ENCODE measurements at places on chromosomes 11 and 22.

DNA sequence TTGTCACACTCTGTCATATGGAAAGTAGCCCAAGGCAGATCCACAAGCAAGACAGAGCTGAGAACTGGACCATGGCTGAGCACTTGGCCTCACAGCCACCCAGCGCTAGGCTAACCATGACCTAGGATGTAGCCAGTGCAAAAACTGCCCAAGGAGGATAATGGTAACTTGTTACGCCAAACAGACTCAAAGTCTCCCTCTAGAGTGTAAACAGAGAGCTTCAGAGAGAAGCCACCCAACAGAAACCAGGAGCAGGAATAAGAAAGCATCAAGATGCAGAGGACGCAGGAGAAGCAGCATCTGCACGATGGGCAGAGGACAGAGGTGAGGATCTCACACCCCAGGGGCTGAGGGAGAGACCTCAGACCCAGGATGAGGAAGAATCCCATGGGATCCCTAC is 97.9 kb downstream of the RCN1 start:
- DNase-seq = no peak

- DNase-seq = no peak
Observed at GRCh38 chr11:116808262-116809175, 14.6 kb downstream of the APOA4 start.

DNA sequence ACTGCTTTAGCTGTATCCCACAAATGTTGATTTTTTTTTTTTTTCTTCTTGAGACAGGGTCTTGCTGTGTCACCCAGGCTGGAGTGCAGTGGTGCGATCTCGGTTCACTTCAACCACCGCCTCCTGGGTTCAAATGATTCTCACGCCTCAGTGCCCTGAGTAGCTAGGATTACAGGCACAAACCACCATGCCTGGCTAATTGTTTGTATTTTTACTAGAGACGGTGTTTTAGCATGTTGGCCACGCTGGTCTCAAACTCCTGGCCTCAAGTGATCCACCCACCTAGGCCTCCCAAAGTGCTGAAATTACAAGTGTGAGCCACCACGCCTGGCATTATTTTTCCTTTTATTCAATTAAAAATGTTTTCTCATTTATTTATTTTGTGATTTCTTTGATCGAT is 55.9 kb downstream of the PDHX start:
- no peak for DNase-seq

GRCh38 chr11:7088921-7089320 is at the start of gene RBMXL2:
Gene RBMXL2, plus strand, starts transcription at chr11:7088998. Its CDS starts 123 bp downstream, at chr11:7089121.
- DNase-seq = no peak

DNA sequence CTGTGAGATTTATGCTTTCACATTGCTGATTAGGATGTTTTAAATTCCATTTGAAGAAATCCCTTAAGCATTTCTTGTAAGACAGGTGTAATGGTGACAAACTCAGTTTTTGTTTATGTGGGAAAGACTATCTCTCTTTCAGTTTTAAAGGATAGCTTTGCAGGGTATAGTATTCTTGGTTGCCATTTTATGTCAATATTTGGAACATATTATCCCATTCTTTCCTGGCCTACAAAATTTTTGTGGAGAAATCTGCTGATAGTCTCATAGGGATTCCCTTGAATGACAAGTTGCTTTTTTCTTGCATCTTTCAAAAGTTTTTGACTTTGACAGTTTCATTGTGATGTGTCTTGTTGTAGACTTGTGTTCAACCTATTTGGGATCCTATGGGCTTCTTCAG is 28.8 kb downstream of the NAGA start:
- DNase-seq = no peak

DNA sequence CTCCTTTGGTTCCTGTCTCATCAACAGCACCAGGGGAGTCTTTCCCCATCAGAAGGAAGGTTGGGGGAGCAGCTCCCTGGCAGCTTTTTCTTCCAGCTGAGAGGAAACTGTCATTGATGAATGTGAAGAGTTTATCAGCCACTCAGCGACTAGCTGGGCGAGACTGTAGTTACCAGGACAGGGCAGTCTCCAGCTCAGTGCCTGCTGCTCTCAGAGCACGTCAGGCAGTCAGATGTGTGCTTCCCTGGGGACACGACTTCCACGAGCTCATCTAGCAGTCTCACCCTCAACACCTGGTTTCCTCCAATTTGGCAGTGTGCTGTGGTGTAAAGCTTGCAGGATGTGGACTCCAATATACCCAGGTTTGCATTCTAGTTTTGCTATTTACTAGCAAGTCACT is 12.5 kb upstream of the C1QTNF4 start:
- peak; percentile 15 for DNase-seq

- no peak for DNase-seq
Observed at GRCh38 chr11:27384227-27384626, 21.2 kb upstream of the CCDC34 start.

DNA sequence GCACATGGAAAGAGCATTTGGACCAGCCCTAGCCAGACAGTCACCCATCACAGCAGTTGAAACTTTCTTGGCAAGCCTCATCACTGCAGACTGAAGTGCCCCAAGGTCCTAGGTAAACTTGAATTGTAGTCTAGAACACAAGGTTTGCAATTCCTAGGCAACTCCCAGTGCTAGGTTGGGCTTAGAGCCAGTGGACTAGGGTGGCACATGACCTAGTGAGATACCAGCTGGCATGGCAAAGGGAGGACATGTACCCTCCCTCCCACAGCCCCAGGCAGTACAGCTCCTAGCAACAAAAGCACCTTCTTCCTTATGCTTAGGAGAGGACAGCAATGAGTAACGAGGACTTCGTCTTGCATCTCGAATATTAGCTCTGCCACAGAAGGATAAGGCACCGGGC is 889.5 kb downstream of the JRKL start:
- DNase-seq = no peak

DNA sequence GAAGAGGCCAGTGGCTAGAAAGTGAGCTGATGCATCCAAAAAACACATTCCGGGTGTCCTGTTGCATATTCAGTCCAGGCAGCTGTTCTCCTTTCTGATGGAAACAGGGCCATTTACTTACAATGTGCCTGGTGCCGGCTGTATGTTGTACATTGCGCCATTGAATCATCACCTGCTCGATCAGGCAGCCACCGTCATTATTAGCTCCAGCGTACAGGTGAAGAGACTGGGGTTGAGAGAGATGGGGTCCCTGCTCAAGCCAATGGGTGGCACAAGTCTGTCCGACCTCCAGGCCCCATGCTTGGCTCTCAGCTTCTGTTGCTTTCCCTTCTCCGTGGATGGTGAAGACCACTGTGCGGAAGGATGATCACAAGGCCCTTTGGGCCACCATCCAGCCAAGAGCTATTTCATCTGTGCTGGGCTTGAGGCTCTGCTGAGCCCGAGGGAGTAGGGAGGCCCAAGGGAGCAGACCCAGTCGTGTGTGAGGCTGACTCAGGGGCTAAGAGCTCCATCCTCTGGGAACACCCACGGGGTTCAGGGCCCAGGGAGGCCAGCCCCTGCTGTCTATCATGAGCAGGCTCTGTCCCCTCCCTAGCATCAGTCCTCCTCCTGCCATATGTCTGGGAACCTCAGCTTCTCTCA is 20.7 kb upstream of the EMID1 start:
- DNase-seq = no peak

DNA sequence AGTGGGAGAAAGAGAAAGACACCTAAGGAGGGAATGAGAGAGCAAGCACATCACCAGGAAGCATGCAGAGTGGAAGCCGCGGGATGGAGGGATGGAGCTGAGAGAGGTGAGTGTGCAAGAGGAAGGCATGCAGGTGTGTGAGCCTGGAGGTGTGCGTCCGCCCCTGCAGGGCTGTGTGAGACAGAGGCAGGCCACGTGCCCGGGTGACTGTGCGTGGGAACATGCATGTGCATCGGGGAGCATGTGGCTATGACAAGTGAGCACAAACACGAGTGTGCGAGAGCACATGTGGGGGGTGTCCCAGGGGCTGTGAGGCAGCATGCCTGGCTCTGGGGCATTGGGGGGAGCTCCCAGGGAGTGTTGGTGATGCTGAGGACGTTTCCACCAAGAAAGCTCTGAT is 29.9 kb downstream of the PTPN5 start:
- DNase-seq = no peak

- no peak for DNase-seq
Observed at GRCh38 chr11:8331767-8332166, 68.1 kb upstream of the LMO1 start.

DNA sequence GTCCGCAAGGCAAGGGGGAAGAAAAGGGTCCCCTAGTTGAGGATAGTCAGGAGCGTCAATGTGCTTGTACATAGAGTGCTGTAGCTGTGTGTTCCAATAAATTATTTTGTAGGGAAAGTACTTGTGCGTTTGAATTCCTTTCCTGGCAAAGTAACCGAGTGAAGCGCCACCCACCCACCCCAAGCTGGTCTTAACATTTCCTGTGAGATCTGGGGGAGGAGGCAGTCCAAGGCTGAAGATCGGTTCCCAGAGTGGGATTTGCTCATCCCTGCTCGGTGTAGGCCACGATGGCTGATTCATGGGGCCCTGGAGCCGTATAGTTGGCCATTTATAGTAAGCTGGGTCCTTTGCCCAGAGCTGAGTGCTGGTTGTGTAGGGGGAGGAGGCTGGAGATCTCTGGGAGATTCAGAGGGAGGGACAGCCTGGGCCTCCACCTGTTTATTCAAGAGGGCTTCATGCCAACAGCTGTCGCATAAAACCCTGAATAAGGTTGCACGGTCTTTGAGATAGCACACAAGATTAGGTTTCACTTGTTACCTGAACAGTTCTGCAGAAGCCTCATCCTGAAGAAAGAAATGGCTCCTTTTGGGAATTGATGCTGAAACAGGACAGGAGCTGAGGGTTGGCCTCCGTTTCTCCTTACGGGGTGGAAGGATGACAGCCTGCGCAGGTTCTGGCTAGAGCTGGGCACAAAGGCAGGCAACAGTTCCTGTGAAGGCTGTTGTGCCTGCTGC is 2.4 kb downstream of the ATF4 start:
- peak; percentile 74 for DNase-seq

GRCh38 chr11:10506008-10506370 is 35.0 kb downstream of the RNF141 start:
- no peak for DNase-seq

DNA sequence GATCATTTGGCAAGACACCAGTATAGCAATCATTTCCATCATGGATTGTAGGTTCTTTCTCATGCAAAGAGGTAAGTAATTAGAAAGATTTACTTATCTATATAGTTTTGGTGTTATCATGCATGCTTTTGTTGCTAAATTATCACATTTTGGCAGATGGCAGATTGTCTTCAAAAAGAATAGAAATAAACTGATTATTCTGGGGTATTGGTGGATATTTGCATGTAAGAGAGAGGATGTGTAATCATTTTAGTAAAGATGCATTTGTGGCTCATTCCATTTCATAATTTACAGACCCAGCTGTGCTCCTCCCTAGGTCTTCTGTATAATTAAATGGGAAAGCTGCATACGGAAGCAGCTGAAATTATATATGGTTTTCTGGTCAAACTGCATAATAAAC is 875.7 kb upstream of the ANO3 start:
- DNase-seq = no peak

DNA sequence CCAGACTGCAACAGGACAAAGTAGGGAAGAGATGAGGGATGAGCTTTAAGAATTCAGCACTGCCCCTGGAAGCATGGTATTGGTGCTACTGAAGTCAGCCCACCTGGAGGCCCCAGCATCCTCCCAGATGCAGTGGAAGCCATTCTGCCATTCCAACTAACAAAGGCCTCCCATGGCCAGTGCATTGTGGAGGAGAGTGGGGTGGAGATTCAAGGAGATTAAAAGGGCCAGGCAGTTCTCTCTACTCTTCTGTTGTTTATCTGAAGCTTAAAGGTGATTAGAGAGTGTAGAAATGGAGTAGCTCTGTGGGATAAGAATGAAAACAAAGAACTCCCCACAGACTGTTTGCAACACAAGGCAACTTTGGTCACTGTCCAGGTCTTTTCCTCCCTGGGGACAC is 24.1 kb upstream of the TSKU start:
- DNase-seq = no peak

DNA sequence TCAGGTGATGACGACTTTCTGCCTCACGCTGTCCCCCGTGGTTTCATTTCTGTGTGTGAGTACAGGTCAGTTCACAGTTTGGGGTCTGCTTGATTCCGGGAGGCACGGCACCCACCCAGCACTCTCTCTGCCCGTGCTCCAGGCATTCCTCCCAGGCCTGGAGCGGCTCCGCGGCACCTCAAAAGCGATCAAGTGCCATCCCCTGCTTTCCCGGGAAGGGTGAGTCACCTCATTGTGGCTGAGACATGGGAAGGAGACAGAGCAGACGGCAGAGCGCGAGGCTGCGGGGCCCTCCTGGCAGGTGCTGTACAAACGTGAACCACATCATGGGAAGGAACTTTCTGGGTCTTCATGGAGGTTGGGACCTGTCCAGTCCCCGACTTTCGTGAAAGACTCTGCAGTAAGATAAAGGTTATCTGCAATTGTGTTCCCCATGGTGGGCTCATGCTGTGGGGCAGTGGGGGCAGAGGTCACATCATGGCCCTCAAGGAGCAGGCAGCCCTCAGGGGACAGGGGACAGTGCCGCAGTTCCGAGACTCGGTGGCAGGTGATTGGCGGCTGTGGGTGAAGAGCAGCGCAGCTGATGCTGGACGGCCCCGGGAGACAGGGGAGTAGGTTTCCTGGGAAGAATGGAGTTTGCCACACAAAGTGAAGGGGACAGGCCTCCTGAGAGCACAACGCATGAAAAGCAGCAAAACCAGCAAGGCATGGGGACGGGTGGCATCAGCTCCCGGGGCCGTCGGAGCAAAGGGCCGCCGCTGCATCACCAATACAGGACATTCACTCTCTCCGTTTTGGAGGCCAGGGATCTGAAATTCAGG is 65.3 kb downstream of the CELSR1 start:
- no peak for DNase-seq

GRCh38 chr22:31692186-31692886 is 30.3 kb upstream of the PISD start:
- peak; percentile 88 for DNase-seq

DNA sequence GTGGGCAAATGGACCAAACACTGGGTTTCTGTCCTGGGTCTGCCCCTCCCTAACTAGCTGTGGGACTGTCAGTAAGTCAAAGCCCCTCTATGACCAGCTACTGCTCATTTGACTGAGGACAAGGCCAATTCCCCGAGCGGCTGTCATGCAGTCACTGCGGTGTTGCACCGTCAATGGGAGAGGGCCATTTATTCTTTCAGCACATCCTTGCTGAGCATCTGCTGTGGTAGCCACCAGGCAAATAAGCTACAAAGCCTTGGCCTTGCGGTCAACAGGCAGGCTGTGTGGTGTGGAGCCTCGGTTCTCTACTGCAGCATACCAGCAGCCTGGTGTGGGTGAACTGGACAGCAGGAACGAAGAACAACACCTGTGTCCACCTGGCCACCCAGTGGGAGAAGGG is 25.8 kb upstream of the SERPIND1 start:
- no peak for DNase-seq

DNA sequence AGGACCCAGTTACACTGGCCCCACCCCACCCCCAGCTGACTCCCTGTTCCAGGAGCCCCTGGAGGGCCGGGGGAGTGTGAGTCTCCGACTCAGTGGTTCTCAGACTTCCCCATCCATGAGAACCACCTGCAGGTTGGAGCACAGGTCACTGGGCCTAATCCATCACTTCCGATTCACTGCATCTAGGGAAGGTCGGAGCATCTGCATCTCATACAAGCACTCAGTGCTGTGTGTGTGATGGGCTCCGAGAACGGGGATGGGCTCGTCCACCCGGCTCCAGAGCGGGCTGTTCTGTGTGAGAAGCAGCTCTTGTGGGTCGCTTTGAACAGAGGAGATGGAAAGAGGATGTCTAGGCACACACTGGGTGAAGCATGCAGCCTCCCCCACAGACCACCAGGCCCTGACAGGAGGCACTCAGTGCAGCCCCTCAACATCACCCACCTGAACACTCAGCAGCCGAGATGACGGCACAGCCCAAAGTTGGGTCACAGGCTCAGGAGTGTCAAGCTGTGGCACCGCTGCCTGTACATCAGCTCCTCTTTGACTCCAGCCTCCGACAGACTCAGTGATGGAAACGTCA is 541.4 kb downstream of the BRD1 start:
- DNase-seq = no peak

- peak; percentile 28 for DNase-seq
Observed at GRCh38 chr22:20436768-20437612, 635 bp downstream of the SCARF2 start.
